AG04449 (cell line): ENCODE measurements at places on chromosomes 13 and 19.

- DNase-seq: no peak
Observed at GRCh38 chr19:42086770-42087550, 11.0 kb downstream of the ZNF574 start.

GRCh38 chr19:41322451-41322850 lies 12.5 kb downstream of the CCDC97 start:
- DNase-seq: no peak

- DNase-seq: no peak
Observed at GRCh38 chr13:19591864-19592263, 30.5 kb upstream of the TPTE2 start.

GRCh38 chr19:4879041-4879440 lies 11.6 kb upstream of the PLIN3 start:
- no peak for DNase-seq

- no peak for DNase-seq
Observed at GRCh38 chr19:50046649-50047503, 21.1 kb downstream of the ZNF473 start.

DNA sequence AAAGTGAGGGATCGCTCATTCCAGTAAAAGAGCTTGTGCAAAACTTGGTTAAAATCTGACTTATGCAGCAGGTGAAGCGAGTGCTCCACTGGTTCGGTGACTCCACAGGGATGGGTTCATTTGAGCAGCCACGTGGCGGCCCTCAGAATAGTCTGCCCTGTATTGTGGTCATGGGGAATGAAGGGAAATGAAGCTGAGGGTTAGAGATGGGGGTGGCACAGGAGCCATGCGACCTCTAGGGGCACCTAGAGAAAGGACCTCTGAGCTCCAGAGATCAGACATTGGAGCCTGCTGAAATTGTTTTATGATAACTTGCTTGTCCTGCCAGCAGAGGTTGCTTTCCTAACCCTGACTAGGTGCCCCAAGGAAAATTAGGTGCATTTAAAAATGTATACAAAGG lies 26.6 kb downstream of the CBY2 start:
- DNase-seq: no peak

- DNase-seq: no peak
Observed at GRCh38 chr19:44912854-44913253, 1.6 kb upstream of the APOC1 start.

GRCh38 chr13:51559946-51560735 lies 24.1 kb upstream of the WDFY2 start:
- no peak for DNase-seq

GRCh38 chr13:99293178-99293577 lies 14.0 kb downstream of the GPR183 start:
- no peak for DNase-seq

GRCh38 chr13:28409648-28410047 lies 85.3 kb downstream of the FLT1 start:
- DNase-seq: peak; percentile 38

DNA sequence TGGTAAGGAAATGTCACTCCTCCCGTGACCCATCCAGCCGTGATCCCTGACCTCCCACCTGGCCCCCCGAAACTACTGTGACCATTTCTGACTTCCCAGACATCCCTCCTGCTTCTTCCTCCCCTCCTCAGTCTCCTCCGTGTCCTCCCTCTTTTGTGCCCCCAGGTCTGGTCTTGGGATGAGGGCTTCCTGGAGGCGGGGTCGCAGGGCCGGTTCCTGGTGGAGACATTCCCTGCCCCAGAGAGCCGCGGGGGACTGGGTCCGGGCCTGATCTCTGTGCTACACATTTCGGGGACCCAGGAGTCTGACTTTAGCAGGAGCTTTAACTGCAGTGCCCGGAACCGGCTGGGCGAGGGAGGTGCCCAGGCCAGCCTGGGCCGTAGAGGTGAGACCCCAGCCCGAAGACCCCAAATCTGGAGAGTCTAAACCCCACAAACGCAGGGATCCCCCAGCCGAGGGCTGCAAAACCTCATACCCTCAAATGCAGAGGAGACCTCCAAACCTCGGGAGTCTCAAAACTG lies 5.0 kb downstream of the KIRREL2 start:
- DNase-seq: no peak

DNA sequence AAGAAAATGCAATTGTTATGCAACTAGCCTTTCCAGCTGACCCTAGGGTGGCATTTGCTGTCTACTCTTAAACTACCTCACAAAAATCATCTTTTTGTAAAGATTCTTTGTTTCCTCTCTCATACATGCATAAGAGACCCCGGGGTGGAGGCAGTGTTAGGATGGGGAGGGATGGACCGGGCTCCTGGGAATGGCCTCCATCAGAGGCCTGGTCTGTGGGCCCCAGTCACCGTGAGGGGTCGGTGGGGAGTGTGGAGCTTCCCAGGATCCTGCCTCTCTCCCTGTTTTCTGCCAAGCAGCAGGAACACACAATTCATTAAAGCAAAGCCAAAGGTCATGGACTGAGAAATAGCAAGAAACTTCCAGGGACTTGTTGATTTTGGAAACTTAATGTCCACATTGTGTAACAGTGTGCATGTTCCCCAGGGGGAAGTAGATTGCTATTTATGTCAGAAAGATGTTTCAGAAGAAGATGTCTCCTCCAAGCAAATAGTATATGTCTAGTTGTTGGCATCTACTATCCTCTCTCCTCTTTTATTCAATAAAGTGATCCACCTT lies 241.4 kb downstream of the ENOX1 start:
- no peak for DNase-seq

GRCh38 chr19:47755065-47755761 lies 9.9 kb downstream of the NOP53 start:
- no peak for DNase-seq

GRCh38 chr13:98595134-98595533 lies 18.2 kb upstream of the STK24 start:
- DNase-seq: no peak

- no peak for DNase-seq
Observed at GRCh38 chr13:93307651-93308050, 81.0 kb downstream of the GPC6 start.

- no peak for DNase-seq
Observed at GRCh38 chr13:99813336-99814095, 158.1 kb downstream of the ZIC5 start.

- no peak for DNase-seq
Observed at GRCh38 chr19:35270381-35270811, 1.6 kb downstream of the USF2 start.

- DNase-seq: no peak
Observed at GRCh38 chr19:4376028-4376670, 24.2 kb downstream of the SH3GL1 start.

- no peak for DNase-seq
Observed at GRCh38 chr13:66200555-66200954, 1029.6 kb downstream of the PCDH9 start.

DNA sequence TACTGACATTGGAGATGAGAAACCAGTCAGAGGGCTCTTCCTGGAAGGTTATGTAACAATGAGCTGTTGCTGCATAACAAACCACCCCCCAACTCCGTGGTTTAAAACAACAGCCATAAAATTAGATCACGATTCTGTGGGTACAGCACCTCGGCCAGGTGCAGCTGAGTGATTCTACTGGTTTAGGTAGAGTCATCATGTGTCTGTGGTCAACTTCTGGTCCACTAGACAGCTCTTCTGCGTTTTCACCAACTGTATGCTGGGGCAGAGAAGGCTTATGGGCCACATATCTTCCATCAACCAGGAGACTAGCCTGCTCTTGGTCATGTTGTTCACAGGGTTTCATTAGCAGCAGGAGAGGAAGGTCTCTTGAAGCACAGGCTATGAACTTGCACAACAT lies 585.5 kb downstream of the KCTD12 start:
- DNase-seq: no peak

DNA sequence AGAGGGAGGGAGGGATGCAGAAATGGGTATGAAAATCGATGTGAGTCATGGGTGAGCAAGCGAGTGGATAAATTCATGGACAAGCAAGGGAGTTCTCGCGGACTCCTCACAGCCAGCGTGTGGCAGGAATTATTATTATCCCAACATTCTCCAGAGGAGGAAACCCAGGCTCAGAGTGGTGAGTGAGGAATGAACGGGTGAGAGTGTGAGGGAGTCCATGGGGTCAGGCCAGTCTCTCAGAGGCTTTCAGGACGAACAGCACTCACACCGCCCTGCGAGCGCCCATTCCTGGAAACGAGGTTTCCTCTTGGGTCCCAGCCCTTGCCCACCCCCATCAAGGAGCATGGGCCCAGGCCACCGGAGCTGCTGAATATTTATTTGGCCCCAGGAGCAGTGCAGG lies 6.3 kb upstream of the DNAAF3 start:
- DNase-seq: no peak

DNA sequence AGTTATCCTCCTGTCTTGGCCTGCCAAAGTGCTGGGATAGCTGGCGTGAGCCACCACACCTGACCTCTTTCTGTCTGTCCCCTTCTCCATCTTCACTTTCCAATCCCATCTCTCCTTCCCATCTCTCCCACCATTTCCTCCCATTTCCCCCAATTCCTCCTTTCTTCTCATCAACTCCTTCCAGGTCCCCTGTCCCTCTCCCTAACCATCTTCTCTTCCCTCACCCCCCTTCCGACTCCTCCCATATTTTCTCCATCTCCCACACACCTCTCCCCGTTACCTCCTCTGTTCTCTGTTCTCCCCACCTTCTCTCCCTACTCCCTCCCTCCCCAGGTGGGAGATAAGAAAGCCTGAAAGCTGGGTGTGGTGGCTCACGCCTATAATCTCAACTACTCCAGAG lies 40.6 kb downstream of the KEAP1 start:
- DNase-seq: no peak

DNA sequence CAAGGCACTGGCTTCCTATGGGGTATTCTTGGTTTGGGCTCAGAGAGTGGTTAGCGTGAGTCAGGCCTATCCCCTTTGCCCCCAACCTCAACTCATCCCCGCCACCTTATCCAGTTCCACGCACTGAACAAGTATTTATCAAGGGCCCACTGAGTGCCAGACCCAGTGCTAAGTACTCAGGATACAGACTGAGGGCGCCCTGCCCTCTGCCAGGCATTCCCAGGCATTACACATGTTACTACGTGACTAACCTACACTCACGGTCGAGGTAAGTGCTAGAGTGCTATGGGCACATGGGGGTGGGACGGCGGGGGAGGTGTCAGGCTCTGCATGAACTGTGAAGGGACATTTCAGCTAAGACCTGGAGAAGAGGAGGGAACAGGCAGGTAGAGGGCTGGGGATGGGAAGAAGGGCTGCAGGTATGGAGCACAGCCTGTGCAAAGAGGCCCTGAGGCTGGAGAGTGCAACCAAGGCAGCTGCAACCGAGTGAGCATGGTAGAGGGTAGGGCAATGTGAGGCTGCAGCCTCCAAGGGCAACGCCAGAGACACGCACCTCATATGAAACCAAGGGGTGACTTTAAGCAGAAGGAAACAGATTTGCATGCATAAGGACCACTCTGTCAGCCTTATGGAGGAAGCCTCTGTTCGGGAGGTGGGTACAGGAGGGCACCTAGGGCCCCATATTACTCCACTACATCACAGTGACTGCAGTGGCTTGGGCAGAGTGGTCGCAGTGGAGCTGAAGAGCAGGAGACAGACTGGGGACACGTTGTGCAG lies 22.5 kb downstream of the DHRS12 start:
- no peak for DNase-seq

- no peak for DNase-seq
Observed at GRCh38 chr19:55642153-55643002, 1.1 kb upstream of the ZNF581 start.

DNA sequence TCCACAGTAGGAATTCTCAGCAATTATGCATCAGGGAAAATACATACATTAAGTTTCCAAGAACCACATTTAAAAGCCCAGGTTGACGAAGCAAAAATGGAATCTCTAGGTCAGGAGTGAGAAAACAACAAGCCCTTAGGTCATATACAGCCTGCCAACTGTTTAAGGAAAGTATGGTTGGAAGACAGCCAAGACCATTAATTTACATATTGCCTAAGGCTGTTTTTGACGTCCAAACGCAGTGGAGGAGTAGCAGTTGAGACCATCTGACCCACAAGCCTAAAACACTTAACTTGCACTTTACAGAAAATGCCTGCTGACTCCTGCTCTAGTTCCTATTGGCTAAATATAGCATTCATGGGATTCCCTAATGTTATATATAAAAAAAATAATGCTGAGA lies 299.0 kb downstream of the ITGBL1 start:
- DNase-seq: peak; percentile 46

- no peak for DNase-seq
Observed at GRCh38 chr13:49635599-49636433, 7.5 kb downstream of the ARL11 start.

DNA sequence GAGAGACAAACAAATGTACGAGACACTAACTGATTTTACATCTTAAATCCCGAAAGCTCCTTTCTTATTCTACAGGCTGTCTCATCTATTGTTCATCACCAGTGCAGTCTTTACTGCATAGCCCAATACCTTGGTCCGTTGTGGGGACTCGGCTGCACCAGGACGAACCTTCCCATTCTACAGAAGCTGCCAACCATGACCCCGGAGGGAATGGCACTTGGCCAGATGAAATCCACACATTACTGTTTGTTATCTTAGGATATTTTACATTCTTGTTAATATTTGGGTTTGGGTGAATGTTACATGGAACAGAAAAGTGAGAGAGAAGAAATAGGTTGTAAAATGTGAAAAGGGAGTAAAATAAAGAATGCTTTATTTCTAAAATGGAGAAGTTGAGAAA lies 195.1 kb downstream of the RFC3 start:
- DNase-seq: no peak

GRCh38 chr19:48501494-48502349 lies 9.9 kb downstream of the LMTK3 start:
- DNase-seq: no peak

DNA sequence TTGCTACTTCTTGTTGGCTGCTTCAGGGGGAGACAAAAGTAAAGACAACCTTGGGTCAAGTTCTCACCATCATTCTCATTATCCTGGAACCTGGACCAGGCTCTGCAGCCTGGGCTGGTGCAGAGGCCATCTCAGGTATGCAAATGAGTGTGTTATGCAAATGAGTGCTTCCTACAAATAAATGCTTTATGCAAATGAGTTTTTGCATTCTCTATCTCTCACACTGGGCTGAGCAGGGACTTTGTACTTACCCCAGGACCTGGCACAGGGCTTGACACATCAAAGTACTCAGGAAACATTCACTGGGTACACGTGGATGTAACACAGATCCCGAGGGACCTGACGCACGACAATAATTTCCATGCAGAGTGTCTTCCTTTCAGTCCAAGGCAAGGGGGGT lies 103.0 kb downstream of the DNAJC15 start:
- no peak for DNase-seq

GRCh38 chr19:38218204-38218603 lies 5.8 kb downstream of the DPF1 start:
- no peak for DNase-seq
